ENCODE measurements at places on chromosomes 7 and 10. TPM values are rescaled to one million over a fixed set of nuclear protein-coding genes. Genes with fewer than 3 reads are reported as not detected.

DNA sequence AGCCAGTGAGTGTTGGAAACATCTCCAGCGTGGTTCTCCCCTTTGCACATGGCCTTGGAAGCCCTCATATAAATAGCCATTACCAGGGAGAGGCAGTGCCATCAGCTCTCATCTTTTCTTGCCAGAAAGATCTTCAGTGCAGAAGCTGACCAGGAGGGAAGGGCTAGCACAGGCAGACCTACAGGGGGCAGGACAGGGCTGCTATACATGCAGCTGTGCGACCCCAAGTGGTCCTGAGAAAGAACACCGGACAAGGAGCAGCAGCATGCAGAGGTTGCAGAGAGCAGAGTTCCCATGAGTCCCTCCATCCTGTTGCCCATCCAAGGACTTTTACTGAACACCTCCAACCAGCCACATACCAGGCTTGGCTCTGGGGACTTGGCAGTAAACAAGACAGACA, 17.1 kb downstream of the GRID1 start:
- no peak for DNase-seq

DNA sequence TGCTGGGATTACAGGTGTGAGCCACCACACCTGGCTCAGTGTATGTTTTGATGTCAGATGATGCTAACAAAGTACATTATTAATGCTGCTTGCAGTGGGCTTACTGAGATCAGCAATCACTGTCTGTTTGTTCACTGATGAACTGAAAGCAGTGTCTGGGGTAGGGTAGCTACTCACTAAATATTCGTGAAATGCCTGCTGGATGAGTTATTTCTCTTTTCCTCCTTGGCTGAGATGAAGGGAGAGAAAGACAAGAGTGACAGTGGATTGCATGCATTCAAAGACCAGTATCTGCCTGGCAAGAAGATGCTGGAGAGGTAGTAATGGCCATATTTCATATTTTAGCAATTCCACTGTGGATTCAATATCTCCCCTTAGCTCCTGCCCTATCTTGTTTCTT, 32.3 kb downstream of the FAM107B start:
- no peak for DNase-seq

- DNase-seq: no peak
Measured at GRCh38 chr10:79250259-79250658, 97.0 kb upstream of the PPIF start.

GRCh38 chr7:132051311-132051710, 494.9 kb upstream of the PODXL start:
- no peak for DNase-seq

DNA sequence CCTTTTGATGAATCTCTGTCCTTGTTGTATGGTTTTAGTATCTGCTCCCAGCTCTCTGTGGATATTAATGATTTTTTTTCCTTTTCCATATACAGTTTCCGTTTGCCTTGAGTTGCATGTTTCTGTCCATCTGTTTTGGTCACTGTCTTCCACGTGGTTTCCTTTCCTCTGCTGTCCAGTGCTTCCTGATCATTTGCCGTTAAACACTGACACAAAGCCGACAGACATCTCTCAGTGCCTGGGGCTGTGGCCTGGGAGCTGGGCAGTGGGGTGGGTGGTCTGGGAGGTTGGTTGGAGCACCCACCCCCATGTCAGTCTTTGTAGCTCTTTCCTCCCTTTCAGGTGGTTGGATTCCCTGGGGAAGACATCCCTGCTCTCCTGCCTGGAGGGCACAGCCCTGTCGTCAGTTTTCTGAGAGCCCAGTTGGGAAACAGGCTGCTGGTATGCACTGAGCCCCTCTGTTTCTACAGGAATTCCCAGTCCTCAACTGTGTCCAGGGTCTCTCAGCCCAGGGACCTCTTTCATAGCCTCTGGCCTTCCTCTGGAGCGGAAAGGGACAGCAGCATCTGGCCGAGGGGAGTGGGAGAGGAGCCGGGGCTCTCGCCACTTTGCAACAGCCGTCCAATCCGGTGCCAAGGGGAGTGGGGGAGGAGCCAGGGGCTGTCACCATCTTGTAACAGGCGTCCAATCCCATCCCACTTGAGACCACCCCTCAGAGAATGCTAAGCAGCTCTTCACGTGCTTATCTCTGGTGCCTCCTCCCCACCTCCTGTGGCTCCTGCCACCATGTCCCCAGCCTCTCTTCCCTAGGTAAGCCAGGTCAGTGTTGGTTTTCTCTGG, 26.7 kb upstream of the MKI67 start:
- no peak for DNase-seq

DNA sequence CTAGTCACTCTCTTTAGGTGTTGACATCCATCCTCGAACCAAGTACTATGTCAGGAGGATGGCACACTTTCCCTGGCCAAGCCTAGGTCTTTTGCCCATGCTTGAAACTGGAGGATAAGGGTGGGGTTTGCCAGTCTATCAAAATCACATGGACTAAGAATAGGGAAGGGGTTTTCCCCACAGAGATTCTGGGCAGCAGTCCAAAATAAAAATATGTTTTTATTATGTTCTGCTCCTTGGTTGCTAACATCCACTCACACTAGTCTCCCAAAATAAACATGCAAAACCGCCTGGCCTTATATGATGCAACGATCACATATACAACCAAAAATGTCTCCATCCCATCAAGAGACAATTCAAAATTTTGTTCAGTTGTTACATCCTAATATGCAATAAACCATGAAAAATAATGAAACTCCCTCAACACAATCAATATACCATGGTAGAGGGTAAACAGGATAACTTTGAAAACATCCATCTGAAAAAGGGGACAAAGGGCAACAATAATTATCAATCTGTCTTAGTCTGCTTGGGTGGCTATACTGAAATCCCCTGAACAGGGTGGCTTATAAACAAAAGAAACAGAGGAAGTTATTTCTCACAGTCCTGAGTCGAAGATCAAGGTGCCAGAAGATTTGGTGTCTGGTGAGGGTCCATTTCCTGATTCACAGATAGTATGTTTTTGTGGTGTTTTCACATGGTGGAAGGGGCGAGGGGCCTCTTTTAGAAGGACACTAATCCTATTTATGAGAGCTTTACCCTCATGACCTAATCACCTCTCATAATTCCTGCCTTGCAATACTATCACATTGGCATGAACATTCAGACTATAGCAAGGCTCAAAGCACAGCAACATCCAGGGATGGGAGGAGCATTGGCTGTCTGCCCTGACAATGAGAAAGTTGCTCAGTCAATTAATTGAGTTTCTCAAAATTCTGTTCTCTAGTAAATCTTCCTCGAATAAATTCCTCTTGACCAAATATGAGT, 159.3 kb downstream of the ETV1 start:
- DNase-seq: no peak

- no peak for DNase-seq
Measured at GRCh38 chr7:50697748-50698147, 84.9 kb downstream of the GRB10 start.

DNA sequence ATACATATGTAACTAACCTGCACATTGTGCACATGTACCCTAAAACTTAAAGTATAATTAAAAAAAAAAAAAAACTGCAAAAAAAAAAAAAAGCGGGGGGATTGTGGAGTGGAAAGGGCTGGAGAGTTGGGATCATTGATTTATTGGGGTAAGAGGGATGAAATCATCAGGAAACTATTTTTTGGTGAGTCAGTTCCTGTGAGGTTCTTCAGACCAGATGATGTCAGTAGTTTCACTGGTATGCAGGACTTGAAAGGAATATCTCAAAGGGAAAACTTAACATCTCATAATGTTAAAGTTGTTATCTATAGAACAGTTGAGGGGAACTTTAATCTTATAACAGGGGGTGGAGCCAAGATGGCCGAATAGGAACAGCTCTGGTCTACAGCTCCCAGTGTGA, 32.6 kb upstream of the TECTB start:
- DNase-seq: no peak

DNA sequence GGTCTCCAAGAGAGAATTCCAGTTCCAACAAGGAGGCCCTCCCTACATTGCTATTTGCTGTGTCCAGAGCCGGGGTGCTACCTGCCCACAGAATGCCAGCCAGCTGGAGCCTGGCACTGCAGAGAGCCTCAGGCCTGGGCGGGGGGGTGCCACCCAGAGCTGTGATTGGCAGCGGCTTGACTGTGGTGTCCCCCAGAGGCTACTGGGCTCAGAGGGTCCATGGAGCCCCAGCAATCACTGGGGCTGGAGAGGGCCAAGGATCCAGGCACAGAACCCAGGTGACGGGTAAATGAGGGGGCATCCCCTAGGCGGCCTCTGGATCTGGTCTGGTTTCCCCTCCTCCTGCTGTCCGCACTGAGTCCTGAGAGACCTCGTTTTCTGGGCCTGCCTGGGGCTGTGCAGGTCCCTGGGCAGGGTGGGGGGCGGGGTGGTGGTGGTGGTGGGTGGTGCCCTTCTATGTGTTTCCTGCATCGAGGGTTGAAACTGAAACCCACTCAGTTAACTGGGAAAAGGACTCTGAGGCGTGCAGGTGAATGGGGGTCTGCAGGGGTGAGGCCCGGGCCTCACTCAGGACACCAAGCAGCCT, 12.6 kb downstream of the DPYSL4 start:
- no peak for DNase-seq

DNA sequence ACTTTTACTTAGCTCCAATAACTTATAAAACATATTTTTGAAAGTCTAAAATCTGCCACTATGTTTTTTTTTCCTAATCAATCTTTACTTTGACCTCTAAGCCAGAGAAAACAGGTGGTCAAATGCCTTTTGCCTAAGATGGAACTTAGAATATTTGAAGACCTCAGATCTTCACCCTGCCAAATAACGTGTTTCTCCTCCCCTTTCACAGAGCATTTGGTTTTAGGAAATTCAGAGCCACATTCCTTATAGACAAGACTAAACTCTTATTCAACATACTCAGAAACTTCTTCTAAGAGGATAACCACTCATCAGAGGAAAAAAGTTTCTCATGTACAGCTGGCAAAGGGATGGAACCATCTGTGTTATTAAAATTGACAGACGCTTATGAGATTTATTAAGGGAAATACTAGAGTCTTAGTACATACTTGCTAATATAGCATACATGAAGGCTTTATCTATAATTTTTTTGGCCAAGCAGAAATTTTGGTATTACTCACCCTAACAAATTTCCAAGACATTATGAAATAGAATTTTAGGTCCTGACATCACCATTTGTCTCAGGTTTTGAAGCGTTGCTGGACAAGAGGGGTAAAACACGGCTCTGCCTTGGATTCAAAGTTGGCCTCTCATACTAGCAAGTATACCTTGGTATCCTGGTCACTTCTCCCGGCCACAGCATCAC, 2.6 kb upstream of the EGFR start:
- DNase-seq: no peak

DNA sequence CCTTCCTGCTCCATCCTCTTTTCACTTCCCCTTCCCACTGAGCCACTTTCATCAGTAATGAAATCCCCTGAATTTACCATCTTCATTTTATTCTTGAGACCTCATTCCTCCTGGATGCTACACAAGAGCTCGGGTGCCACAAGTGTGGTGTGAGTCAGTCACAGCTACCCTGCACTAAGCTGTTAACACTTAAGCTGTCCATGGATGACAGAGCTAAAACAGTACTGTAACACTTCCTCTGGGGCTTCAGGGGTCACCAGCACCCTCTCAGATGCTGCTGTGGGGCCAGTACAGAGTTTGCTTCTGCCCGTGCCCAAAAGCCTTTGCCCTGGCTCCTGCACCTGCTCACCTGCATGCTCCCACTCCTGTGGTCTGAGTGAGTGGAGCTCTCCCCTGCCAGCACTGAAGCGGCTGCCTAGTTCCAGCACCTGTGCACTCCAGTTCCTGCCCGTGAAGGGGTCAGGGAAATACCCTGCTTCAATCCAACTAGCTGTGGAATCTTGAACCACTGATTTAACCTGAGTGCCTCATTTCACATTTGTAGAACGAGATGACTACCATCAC, 71.9 kb downstream of the POT1 start:
- no peak for DNase-seq

DNA sequence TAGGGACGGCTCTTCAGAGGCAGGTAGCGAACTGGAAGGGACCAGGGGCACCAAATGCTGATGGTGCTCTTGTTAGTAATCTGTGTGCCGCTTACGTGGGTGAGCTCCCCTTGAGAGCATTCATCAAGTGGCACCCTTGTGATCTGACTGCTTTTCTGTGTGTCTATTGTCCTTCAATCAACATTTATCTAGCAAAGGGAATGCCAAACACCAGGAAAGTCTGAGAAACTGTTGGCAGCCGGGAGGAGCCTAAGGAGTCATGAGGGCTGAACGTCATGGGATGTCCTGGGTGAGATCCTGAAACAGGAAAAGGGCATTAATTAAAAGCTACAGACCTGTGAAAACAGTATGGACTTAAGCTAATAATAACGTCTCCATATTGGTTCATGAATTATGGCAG, 733.1 kb downstream of the TYW1 start:
- no peak for DNase-seq

- no peak for DNase-seq
Measured at GRCh38 chr7:131010717-131011431, 276.9 kb upstream of the KLF14 start.

GRCh38 chr10:6473901-6474370, 106.1 kb downstream of the PRKCQ start:
- no peak for DNase-seq

GRCh38 chr7:46357290-46357689, 436.2 kb upstream of the IGFBP3 start:
- no peak for DNase-seq

- no peak for DNase-seq
Measured at GRCh38 chr7:127571741-127572505, 13.5 kb downstream of the GCC1 start.

GRCh38 chr10:53477313-53477675, 704.7 kb upstream of the MBL2 start:
- DNase-seq: no peak

DNA sequence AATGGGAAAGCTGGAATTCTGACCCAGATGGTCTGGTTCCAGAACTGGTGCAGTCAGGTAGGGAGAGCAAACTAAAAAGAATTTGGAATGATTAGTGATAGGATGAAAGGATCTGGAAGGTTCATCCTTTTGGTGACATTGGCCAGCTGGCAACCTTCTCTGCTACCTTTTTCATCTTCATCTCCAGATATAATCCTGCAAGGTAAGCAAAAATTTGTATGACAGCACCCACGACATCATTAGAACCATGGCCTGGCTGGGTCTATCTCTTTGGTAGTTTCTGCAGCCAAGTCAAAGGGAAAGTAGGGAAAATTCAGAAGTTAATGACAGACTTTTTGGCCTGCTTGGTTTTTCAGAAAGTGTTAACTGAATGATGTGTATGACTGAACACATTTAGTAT, 188.9 kb upstream of the MALRD1 start:
- DNase-seq: no peak

- DNase-seq: no peak
Measured at GRCh38 chr10:21452203-21452602, 73.3 kb downstream of the SKIDA1 start.

- DNase-seq: no peak
Measured at GRCh38 chr10:60171436-60172013, 218.2 kb downstream of the ANK3 start.

GRCh38 chr10:28505359-28505959, 27.5 kb upstream of the WAC start:
- DNase-seq: no peak

The NT5C2 gene
- 96.5 TPM for total RNA-seq

The ELOVL3 gene
- not detected for total RNA-seq

The NPY4R gene
- total RNA-seq: 0.24 TPM

The FOXP2 gene
- total RNA-seq: 24.0 TPM

The IGF2BP3 gene
- total RNA-seq: 99.3 TPM

The KCNIP2 gene
- total RNA-seq: 1.4 TPM

The EXOSC1 gene
- total RNA-seq: 34.8 TPM

The FAM237B gene
- not detected for total RNA-seq

The CPA2 gene
- 16.3 TPM for total RNA-seq

The LRRC61 gene
- total RNA-seq: 13.0 TPM

The PPP1R3C gene
- total RNA-seq: 5.4 TPM

The NRAP gene
- total RNA-seq: 0.05 TPM

All from type B pancreatic cell (in vitro differentiated cells).